ENCODE measurements at places on chromosomes 12 and 14. TPM values are rescaled to one million over a fixed set of nuclear protein-coding genes. Genes with fewer than 3 reads are reported as not detected.

Gene OR11H7
- not detected for total RNA-seq

Gene LEMD3
- 31.3 TPM for total RNA-seq

Gene TESPA1
- total RNA-seq, result 0.25 TPM

Gene TAS2R7
- not detected for total RNA-seq

DNA sequence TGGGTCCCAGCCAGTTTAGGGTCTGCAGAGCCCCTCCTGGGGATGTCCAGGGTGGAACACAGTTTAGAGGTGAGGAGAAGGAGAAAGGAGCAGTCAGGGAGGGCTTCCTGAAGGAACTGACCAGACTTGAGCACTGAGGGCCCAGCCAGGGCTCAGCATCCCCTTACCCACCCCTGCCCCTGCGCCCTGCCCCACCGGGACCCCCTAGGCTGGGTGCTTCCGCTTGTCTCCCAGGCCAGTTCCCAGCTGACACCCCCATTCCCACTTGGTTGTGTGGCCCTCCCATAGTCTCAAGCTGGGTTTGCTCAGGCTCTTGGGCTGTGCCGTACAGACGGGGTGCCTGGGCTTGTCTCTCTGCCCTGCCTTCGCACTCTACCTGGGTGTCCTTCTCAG lies 26.3 kb upstream of the KIF26A start:
- peaks cover 12% of the 10 kb centered on the region for H3K27me3 ChIP-seq
- no peak for DNase-seq
- no peaks in the 10 kb centered on the region for H3K36me3 ChIP-seq
- H3K4me3 ChIP-seq, result no peak overlapping the region
- H3K4me1 ChIP-seq, result peaks cover 2% of the 10 kb centered on the region

DNA sequence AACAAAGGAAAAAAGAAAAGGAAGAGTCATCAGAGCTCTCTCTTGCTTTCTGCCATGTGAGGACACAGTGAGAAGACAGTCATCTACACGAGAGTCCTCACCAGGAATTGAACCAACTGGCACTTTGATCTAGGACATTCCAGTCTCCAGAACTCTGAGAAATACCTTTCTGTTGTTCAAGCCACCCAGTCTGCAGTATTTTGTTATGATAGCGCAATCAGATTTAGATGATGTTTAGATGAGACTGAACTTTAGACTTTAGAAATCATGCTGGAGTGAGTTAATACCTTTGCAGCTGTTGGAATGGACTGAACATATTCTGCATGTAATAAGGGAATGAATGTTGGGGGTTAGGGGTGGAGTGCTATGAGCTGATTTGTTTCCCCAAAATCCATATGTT lies 28.1 kb upstream of the RAB21 start:
- no peaks in the 10 kb centered on the region for H3K36me3 ChIP-seq
- H3K27me3 ChIP-seq, result no peaks in the 10 kb centered on the region
- no peak overlapping the region for H3K4me3 ChIP-seq
- no peak overlapping the region for H3K27ac ChIP-seq
- H3K4me1 ChIP-seq, result peaks cover 4% of the 10 kb centered on the region

DNA sequence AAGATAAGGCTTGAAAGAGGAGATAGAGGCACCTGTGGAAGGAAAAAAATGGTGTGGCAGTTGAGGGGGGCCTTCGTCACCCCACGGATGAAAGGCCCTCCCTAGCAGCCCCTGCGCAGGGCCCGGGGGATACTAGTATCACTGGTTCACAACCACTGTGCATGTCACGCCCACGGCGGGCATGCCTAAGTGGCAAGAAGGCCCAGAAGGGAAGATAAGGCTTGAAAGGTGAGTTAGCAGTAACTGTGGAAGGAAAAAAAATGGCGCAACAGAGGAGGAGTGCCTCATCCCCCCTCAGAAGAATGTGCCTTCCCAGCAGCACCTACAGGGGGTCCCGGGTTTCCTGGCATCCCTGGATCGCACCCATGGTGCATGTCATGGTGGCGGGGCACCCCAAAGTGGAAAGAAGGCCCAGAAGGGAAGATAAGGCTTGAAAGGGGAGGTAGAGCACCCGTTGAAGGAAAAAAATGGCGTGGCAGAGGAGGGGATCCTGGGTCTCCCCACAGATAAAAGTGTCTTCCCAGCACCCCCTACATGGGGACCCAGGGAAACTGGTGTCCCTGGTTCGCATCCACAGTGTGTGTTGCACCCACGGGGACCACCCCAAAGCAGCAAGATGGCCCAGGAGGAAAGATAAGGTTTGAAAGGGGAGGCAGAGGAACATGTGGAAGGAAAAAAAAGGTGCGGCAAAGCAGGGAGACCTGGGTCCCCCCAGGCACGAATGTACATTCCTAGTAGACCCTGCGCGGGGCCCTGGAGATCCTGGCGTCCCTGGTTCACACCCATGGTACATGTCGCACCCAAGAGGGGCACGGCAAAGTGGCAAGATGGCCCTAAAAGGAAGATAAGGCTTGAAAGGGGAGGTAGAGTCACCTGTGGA lies 279.2 kb downstream of the ALG10 start:
- no peak overlapping the region for H3K4me3 ChIP-seq
- H3K27me3 ChIP-seq, result peaks cover 41% of the 10 kb centered on the region
- H3K4me1 ChIP-seq, result no peaks in the 10 kb centered on the region

All from WTC11 (cell line).